ENCODE measurements at places on chromosomes 11 and 22. TPM values are rescaled to one million over a fixed set of nuclear protein-coding genes. Genes with fewer than 3 reads are reported as not detected.

Gene C11orf97
- not detected for total RNA-seq

DNA sequence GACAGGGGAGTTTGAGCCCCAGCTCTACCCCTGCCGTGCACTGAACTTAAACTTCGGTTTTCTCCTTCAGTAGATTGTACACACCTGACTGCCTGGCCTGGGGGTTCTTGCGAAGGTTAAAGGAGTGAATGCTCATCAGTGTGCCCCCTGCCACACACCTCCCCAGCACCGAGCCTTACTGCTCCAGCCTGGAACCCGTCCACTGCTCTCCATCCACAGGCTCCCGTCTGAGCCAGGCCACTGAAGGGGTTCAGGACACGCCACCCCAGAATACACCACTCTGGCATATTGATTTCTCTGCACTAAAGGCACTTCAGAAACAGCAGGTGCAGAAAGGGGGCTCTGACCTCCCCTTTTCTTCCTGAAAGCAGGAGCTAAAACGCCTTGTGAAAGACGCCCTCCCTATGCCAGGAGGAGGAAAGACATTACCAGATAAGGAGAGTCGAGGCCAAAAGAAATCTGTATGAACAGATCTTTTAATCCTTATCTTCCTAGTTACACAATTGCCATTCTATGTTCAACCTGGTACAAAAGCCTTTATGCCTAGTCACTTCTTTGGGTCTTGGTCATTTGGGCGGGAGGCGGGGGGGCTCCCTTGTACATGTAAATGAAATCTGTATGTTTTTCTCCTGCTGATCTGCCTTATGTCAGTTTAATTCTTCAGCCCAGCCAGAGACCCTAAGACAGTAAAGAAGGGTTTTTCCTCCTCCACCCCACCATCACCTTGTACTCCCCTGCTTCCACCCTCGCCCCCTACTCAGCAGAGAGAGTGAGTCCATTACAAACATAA, 1.9 kb upstream of the SSTR3 start:
- no peak for DNase-seq

- DNase-seq = no peak
These were observed 742.5 kb downstream of the TBC1D22A start for GRCh38 chr22:47504962-47505361.

GRCh38 chr11:72327606-72328005, 83.6 kb upstream of the PHOX2A start:
- DNase-seq = no peak

GRCh38 chr11:9143721-9144120, 52.3 kb upstream of the SCUBE2 start:
- DNase-seq = no peak

GRCh38 chr11:69240332-69241074, 53.5 kb upstream of the MYEOV start:
- DNase-seq = peak; percentile 65

DNA sequence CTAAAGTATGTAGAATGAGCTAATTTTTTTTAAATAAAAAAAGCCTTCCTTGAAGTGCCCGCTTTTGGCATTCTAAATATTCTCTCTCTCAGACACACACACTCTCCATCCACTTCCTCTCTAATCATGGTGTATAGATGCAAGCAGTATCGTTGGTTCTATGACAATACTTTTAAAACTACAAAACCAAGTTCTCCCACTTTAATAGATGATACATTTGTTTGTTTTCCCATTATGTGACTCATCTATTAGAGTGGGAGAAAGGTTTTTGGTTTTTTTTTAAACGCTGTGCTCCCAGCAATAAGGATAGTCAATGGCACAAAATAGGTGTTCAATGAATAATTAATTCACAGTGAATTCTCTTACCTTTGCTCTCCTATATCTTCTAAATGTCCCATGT, 44.6 kb downstream of the FZD4 start:
- no peak for DNase-seq

Gene KCNJ4
- total RNA-seq = not detected

- DNase-seq = no peak
These were observed 110.1 kb downstream of the NOX4 start for GRCh38 chr11:89381094-89381493.

GRCh38 chr11:1070594-1071462, 3.8 kb upstream of the MUC2 start:
- DNase-seq = no peak

Gene OR51B2
- not detected for total RNA-seq

- DNase-seq = no peak
These were observed 3.4 kb downstream of the SIK2 start for GRCh38 chr11:111605681-111606080.

DNA sequence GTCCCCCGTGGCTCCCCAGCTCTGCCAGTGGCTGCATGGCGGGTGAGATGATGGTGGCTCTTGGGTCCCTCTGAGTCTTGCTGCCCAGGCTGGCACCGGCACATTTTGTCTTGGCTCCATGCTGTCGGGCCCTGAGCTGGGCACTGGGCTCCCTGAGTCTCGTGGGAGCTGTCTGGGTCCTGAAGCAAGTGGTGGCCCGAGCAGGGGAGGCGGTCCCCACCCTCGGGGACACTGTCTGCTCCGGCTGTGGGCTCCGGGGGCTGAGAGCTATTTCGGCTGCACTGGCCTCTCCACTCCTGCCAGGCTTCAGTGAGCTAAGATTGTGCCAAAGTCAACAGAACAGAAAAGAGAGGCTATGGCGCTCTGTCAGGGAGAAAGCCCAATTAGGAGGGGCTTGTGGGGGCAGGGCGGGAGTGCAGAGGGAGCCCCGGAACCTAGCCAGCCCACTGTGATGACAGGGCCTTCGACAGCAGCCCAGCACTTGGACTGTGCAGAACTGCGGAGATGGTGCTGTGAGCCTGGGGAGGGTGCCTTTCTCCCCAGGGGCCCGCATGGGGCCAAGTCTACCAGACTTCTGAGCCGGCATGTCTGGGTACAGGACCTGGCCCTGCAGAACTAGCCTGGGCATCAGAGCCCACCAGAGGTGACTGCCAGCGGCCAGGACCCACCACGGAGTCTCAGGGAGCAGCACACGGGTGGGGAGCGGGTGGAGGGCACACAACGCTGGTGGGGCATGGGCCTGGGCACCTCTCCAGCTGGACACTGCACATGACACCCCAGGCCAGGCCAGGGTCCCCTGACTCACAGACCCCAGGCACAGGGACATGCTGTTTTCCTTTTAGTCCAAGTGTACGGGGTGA, 38.0 kb downstream of the RTN4R start:
- no peak for DNase-seq

Gene TAF10
- total RNA-seq = 48.1 TPM

Gene TMEM126A
- total RNA-seq = 15.0 TPM

- DNase-seq = no peak
These were observed 563 bp upstream of the ENDOD1 start for GRCh38 chr11:95088946-95089619.

DNA sequence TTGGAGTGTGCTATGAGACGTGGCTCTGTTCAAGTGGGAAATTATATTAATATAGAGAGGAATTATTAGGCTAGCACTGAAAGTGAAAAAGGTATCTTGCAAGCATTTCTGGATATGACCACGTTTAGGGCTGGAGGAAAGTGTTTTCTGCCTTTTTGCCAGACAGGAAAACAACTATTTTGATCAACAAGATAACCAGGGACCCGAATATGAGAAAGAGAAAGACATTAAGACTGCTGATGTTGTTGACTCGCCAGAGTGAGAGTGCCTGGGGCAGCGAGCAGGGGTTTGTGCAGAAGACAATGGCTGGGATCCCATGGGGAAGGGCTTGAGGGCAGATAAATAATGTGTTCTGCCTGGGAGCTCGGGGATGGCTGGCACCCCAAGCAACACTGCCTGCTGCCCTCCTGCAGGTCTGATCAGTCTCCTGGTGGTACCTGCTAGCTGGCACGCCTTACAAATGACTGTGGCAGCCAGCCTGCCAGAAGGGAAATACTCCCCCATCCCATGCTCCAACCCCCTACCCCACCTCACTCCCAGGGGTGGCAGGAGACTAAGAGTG, 23.1 kb upstream of the CHST1 start:
- no peak for DNase-seq

DNA sequence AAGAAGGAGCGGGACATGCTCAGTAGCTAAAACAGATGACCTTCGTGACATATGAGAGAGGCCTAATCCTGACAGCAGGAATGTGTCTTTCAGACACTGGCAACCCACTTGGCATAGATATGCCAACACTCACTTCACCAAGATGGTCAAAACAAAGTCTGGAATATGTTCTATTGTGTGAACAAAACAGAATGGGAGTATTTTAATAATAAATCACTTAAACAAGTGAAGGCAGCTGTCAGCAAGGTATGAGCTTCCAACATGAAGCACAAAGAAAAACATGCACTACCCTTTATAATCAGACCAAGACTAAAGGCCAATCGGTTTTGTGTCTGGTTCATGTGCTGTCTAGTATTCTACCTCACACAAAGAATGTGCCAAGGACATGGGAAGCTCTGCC, 23.1 kb downstream of the CCDC34 start:
- DNase-seq = no peak

- no peak for DNase-seq
These were observed 2.3 kb upstream of the IL17REL start for GRCh38 chr22:50014655-50015401.

DNA sequence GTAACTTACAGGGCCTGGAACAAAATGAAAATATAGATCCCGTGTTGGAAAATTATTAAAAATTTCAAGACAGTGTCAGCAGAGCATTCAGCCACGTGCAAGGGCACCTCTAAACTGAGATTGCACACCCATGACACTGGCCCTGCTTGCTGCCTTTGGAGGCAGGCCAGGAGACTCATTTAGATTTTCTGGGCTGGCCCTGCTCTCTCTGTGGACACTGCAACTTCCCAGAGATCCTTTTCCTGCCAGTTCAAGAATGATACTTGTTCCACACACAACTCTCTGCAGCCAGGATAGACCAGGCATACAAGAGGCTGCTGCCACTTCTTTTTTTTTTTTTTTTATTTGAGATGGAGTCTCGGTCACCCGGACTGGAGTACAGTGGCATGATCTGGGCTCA, 56.7 kb upstream of the PTPRJ start:
- no peak for DNase-seq

DNA sequence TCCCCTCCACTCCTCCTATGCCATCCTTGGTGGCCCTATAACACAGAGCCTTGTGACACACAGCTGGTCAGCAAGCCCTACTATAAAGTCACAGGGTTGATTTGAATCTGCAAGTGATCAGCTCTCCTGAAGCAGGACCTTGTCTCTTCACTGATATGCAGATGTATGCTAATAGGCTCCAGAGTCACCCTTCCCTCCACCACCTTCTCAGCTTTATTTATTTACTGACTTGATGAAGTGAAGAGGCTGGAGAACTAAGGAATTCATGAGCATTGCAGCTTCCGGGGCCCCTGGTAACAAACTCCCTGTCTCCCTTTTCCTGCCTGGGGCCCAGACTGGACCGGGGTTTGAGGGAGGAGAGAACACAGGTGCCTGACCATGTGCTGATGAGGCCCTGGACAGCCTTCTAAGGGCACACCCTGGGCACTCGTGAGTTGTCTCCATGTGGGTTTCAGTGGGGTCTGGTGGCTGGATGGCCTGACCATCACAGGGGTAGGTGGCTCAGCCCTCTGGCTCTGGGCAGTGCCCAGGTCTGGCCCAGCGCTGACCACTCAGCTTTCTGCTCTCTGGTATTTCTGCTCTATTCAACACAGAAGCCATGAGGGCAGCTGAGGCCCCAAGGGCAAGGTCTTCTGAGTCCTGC, 307.5 kb downstream of the NTM start:
- DNase-seq = no peak

Gene PATE2
- total RNA-seq = not detected

Gene UBQLNL
- total RNA-seq = 0.98 TPM

- DNase-seq = no peak
These were observed 131.8 kb downstream of the HIPK3 start for GRCh38 chr11:33388793-33389525.

Gene MRPL16
- 38.3 TPM for total RNA-seq

Gene PPARA
- 13.5 TPM for total RNA-seq

- DNase-seq = no peak
These were observed 29.9 kb downstream of the IL10RA start for GRCh38 chr11:118016104-118016503.

- DNase-seq = no peak
These were observed 38.5 kb downstream of the C11orf58 start for GRCh38 chr11:16776711-16777612.
